ENCODE measurements at places on chromosomes 1 and 21.
A peak's percentile ranks its signal among the peaks of the same experiment; 100 is the strongest.

DNA sequence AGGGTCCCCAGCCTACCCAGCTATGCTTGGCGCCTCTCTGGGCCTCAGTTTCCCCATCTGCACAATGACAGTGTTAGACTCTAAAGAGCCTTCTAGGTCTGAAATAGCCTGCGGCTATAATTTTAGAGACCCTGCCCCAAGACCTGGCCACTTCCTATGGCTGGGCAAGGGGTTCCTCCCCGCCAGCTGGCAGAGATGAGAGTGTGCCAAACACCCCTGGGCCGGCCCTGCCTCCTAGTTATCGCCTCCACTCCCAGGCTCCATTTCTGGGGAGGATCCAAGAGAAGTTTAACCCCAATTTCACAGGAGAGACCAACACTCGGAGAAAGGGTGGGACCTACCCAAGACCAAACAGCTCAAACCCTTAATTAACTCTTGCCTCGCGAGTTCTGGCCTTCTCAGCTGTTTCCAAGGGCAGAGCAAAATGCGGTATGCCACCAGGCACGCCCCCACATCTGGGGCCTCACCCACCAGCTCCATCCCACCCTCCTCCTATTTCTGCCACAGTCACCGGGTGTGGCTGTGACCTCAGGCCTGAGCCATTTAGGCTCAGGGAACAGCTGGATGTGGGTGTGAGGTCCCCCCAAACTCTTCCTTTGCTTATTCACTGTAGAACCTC, 35.7 kb downstream of the TTC39A start:
- no peak overlapping the region for H3K4me3 ChIP-seq
- H3K36me3 ChIP-seq = no peaks in the 10 kb centered on the region
- no peak overlapping the region for H3K27ac ChIP-seq
- DNase-seq = no peak
- H3K27me3 ChIP-seq = no peaks in the 10 kb centered on the region

DNA sequence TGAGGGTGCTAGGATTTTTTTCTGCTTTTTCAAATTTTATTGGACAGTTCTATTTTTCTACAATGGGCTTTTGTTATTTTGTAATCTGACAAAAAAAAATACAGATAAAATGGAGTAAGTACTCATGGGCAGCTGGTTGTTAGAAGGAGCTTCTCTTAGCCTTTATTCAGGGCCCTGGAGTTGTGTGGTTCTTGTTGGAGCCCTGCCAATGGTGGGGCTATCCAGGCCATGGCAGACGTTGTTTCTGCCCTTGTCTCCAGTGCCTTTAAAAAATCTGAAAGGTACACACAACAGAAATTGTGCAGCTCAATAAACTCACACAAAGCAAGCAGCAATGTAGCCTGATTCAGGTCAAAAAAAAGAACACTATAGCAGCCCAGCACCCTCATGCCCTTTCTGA, 153.5 kb upstream of the GALNT2 start:
- H3K4me1 ChIP-seq = no peaks in the 10 kb centered on the region
- DNase-seq = no peak
- no peak overlapping the region for H3K4me3 ChIP-seq
- no peak overlapping the region for H3K27ac ChIP-seq

- H3K27ac ChIP-seq = no peak overlapping the region
- DNase-seq = no peak
- H3K36me3 ChIP-seq = no peaks in the 10 kb centered on the region
- H3K4me3 ChIP-seq = no peak overlapping the region
- H3K27me3 ChIP-seq = no peaks in the 10 kb centered on the region
- no peaks in the 10 kb centered on the region for H3K4me1 ChIP-seq
Observed at GRCh38 chr1:60423146-60423780, 349.7 kb upstream of the C1orf87 start.

DNA sequence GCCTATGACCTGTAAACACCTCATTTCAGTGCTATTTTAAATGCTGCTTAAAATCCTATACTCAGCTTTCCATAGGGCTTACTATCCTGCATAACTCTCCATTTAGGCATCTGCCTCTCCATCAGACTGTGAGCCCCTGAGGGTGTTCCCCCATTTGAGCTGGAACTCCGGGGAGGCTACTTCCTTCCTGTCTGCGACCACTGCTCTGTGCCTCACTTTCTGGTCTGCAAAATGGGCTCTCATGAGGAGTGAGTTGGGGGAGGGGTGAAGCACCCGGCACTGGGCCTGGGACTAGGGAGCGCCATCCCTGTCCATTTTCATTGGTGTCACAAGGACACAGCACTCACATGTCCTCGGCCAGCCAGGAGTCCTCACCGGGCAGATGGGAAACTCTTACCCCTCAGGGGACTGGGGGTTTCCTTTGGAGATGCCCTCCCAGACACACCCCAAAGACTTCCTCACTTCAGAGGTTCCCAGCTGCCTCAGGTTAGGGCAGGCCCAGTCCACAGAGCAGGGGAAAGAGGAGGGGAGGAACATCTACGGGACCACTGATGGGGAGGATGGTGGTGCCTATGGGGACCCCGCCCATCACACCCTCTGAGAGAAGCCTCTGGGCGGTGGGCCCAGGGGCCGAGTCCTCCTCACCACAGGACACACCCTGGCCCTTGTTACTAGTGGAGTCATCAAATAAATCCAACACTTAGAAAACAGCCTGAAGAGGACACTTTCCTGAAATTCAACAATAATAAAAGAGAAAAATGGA, 134.9 kb downstream of the MATN1 start:
- H3K36me3 ChIP-seq = no peaks in the 10 kb centered on the region
- no peak overlapping the region for H3K27ac ChIP-seq
- H3K4me3 ChIP-seq = no peak overlapping the region
- H3K27me3 ChIP-seq = no peaks in the 10 kb centered on the region

DNA sequence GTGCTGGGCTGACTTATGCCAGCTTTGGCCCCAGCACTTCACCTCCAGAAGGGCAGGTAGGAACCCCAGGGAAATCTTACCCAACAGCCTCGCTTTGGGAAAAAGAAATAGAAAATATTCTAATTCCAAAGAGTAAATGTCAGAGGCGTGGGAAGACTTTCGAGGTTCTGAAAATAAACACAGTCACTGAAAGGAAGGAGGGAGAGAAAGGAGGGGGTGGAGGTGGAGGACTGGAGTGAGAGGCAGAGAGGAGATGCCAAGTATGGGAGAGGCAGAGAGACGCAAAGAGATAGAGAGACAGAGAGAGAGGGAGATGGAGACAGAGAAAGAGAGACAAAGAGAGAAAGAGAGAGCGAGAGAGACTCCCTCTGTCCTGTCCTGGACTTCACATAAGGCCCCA, 395.0 kb downstream of the PTPRU start:
- no peaks in the 10 kb centered on the region for H3K36me3 ChIP-seq
- no peak for DNase-seq
- no peaks in the 10 kb centered on the region for H3K4me1 ChIP-seq
- H3K27ac ChIP-seq = no peak overlapping the region
- H3K4me3 ChIP-seq = no peak overlapping the region

DNA sequence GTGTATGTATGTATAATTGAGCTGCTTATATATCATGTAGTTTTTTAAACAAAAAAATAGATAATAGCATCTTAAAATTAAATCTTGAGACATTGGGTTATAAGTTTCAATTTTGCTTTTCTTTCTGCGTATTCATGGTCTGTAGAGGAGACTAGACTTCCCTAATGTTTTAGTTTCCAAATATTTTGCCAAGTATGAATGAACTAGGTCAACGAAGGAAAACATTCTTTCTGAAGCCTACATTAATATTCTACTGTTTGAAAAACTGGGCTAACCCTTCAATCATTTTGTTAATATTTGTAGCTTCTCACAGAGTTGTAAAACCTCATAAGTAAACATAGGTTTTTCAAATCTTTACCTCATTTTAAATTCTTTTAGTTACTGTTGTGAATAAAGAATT, 592.7 kb downstream of the USP25 start:
- no peaks in the 10 kb centered on the region for H3K4me1 ChIP-seq
- H3K4me3 ChIP-seq = no peak overlapping the region
- H3K36me3 ChIP-seq = no peaks in the 10 kb centered on the region
- no peak for DNase-seq
- no peak overlapping the region for H3K27ac ChIP-seq
- no peaks in the 10 kb centered on the region for H3K27me3 ChIP-seq

DNA sequence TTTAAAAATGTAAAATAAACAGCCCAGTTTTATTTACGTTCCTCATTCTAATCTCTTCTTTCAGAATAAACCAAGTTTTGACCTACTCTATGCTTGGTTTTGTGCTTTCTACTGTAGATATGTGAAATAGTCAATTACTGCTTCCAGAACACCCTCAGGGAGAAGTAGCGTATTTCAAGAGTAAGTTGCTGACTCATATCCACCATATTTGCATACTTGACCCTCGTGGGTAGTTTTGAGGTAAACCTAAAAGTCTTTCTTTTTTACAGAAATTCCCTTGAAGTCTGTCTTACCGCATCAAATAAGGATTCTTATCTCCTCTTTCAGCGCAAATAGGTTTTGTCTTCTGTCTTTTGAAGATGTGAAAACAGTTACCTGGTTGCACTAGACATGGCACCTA, 1.4 kb upstream of the OR2L3 start:
- H3K4me3 ChIP-seq = no peak overlapping the region
- DNase-seq = no peak
- H3K4me1 ChIP-seq = no peaks in the 10 kb centered on the region
- no peak overlapping the region for H3K27ac ChIP-seq
- no peaks in the 10 kb centered on the region for H3K36me3 ChIP-seq

DNA sequence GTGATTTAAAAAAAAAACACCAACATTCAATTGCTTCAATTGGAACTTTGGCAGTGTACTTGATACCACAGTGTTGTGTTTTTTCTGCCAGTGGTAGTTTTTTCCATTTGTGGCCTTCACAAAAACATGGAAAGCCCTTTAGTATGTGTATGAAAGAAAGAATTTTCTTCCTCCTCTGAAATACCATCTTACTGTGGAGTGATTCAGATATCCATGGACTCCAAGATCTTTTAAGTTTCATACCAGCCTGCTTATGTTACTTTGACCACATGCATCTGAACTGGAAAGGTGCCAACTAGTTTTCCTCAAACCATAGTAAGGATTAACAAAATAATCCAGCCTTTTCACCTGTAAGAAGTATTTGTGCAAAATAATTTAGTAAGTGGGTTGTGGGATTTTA, 3.4 kb downstream of the PPP2R5A start:
- H3K4me3 ChIP-seq = 0 out of 2 replicates have a peak overlapping the region, but pooled peaks have one; percentile 12
- H3K4me1 ChIP-seq = peaks cover 70% of the 10 kb centered on the region
- no peaks in the 10 kb centered on the region for H3K27me3 ChIP-seq
- no peak overlapping the region for H3K27ac ChIP-seq

DNA sequence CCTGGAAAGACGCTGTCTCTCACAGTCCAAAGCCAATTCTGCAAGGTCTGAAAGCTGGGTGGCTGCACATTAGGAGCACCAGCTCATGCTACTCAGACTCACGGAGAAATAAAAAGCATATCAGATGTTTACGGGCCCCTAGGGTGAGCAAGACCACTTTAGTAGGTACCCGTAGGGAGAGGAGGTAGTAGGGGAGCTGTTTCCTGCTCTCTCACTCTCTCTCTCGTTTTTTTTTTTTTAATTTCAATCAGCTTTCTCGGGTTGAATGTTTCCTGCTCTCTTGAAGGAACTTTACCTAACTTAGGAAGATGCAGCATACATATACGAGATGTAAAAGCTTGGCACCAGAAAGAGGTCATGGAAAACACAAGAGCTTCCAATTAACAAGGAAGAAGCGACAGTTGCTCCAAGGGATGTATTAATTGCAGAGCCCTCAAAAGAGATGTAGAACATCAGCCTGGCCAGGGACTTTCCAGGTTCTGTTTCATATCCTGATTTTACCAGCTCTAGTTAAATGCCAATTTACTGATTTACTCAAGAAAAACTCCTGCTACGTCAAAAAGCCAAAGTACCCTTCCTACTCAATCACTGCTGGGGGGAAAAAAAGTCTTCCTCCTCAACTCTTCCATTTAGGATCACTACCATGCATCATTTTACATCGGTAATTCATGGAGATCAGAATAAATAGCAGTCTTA, 3.1 kb downstream of the LORICRIN start:
- no peak for DNase-seq
- H3K36me3 ChIP-seq = no peaks in the 10 kb centered on the region
- no peaks in the 10 kb centered on the region for H3K4me1 ChIP-seq
- H3K27ac ChIP-seq = no peak overlapping the region
- H3K27me3 ChIP-seq = no peaks in the 10 kb centered on the region

DNA sequence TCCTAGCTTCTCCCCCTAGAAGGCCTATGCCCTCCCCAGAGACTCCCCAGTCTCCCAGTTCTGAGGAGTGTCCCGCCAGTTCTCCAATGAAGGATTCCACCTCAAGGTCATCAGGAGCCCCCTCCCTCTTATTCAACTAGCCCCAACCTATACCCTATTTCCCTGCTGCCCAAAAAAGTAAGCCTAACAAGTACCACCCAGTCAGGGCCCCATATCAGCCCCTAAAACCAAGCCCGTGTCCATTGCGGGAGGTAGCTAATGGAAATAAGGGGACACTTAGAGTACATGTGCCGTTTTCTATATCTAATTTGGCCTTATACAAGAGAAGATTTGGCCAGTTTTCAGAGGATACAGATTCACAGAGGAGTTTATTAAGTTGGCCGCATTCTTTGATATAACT, 416.2 kb downstream of the MATN1 start:
- H3K27ac ChIP-seq = no peak overlapping the region
- H3K4me3 ChIP-seq = no peak overlapping the region
- no peaks in the 10 kb centered on the region for H3K36me3 ChIP-seq
- no peak for DNase-seq
- H3K4me1 ChIP-seq = no peaks in the 10 kb centered on the region

DNA sequence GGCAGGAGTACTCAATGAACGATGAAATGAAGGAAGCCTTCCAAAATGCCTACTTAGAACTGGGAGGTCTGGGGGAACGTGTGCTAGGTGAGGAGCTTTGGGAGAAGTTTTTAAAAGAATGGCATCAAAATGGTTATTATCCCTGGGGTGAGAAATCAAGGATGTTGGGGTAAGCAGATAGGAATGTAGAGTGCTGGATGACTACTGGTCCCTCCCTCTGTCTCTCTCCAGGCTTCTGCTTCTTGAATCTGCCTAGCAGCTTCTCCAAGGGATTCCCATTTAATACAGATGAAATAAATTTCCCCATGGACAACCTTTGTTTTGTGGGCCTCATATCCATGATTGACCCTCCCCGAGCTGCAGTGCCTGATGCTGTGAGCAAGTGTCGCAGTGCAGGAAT, 19.0 kb upstream of the CASQ1 start:
- peaks cover 14% of the 10 kb centered on the region for H3K4me1 ChIP-seq
- no peaks in the 10 kb centered on the region for H3K36me3 ChIP-seq
- no peak overlapping the region for H3K27ac ChIP-seq
- H3K27me3 ChIP-seq = no peaks in the 10 kb centered on the region

All from Karpas-422 (cell line).